Activated naive CD8-positive, alpha-beta T cell treated with anti-CD3 and anti-CD28 coated beads, Interleukin-2, amount 50 U/mL, for 16 hours (primary cell): ENCODE measurements at places on chromosomes 16 and 17.

GRCh38 chr17:73630965-73631595 is 13.2 kb downstream of the SDK2 start:
- DNase-seq = no peak

GRCh38 chr17:28335959-28336871 is 654 bp downstream of the TNFAIP1 start:
- no peak for DNase-seq

GRCh38 chr17:9979463-9979995 is 74.5 kb upstream of the RCVRN start:
- DNase-seq = no peak

DNA sequence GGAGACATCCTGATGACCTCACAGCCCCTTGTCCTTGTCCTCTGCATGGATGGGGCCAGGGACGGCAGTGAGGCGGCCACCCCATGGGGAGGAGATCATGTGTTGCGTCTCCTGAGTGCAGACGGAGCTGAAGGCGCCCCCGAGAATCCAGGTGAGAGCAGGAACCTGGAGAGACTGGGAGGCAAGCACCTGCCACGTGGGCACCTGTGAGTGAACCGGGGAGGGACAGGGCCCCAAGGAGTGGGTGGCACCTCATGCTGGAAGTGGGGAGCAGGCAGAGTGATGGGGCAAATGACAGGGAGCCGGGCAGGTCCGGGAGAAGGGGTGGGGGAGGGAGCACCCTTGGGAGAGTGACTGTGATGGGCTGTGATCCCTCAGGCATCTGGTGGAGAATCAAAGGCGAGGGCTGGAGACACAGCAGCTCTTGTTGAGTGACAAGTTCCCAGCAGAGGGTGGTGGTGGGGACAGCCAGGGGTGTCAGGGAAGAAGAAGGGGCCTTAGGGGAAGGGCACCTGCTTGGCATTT is 174.3 kb upstream of the CHMP6 start:
- no peak for DNase-seq

- DNase-seq = no peak
Measured at GRCh38 chr16:86048221-86048620, 149.3 kb downstream of the IRF8 start.

- no peak for DNase-seq
Measured at GRCh38 chr16:10045291-10045775, 136.9 kb downstream of the GRIN2A start.

GRCh38 chr17:63832455-63832854 is 5.0 kb upstream of the FTSJ3 start:
- DNase-seq = no peak

DNA sequence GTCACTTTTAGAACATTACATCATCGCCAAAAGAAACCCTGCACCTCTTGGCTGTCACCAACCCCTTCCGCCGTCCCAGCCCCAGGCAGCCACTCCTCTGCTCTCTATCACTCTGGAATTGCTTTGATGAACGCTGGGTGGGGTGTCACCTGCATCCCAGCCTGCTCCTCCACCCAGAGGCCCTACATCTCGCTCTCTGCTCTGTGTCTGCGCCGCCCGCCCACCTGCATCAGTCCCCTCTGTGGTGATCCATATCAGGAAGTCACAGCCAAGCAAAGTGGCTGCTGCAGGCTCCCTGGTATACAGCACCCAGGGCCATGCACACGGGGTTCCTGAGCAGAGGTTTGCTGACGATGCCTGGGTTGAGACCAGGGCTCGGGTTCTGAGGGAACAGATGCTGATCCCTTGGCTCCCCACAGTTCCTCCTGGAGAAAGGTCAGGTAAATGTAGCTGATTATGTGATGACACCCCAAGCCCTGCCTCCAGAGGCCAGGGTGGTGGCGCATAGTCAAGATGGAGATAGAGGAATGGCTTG is 30.8 kb downstream of the MPRIP start:
- DNase-seq = no peak

DNA sequence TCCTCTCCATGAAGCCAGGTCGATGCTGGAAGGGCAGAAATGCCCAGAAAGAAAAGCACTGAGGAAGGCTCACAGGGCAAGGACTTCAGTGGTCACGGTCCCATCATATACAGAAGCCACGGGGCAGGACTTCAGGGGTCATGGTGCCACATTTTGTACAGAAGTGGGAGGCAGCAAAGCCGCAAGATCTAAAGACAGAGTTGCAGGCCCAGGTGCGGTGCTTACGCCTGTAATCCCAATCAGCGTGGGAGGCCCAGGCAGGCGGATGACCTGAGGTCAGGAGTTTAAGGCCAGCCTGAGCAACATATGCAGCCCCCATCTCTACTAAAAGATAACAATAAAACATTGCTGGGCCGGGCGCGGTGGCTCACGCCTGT is 96.0 kb downstream of the NXN start:
- no peak for DNase-seq

- no peak for DNase-seq
Measured at GRCh38 chr16:8729779-8730334, 55.4 kb downstream of the ABAT start.
